ENCODE measurements at places on chromosomes 5 and 9.

DNA sequence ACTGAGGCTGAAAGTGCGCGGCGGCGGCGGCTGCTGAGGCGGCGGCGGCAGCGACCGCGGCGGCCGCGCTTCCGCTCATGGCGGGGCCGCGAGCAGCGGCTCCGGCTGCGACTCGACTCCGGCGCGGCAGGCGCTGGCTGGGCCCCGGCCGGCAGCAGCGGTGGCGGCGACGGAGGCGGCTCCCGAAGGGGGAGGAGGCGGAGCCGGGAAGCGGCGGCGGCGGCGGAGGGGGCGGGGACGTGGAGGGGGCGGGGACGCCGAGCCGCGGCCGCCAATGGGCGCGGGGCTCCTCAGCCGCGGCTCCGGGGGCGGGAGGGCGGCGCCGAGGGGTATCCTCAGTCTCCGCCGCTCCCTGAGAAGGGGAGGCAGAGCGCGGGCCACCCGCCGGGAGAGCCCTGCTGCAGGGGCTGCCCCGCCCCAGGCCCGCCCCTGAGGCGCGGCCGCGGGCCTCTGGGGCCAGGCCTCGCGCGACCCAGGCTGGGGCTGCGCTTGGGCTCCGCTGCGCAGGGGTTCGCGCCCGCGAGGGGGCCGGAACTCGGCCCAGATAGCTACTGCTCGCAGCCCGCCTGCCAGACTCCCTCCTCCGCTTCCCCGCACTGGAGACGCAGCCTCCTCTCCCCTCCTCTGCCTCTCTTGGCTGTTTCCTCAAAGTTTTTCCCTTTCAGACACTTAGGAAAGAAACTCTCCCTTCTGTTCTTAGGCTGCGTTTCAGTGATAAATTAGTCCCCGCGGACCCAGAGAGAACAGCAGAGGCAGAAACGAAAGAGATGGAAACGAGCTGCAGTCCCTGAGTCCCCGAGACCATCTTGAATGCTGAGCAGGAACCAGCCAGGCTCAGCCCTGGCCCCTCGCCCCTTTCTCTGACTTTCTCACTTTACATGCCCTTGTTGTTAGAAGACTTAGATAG is 85.0 kb upstream of the MELK start:
- peak; percentile 79 for DNase-seq

DNA sequence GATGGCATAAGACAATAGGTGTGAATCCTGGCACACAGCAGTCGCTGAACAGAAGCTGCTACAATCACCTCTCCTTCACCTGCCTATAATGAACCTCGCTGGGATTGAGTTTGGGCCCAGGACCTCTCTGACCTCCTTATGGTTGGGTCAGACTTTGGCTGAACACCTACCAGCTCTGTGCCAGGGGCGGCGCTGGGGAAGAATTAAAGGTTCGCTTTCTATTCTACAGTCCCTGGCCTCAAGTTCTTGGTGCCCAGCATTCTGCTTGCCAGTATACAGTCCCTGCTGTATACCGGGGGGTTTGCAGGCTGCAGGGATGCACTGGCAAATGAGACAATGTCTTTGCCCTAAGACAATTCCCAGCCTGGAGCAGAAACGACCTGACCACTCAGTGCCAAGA is 895 bp upstream of the STRBP start:
- no peak for DNase-seq

DNA sequence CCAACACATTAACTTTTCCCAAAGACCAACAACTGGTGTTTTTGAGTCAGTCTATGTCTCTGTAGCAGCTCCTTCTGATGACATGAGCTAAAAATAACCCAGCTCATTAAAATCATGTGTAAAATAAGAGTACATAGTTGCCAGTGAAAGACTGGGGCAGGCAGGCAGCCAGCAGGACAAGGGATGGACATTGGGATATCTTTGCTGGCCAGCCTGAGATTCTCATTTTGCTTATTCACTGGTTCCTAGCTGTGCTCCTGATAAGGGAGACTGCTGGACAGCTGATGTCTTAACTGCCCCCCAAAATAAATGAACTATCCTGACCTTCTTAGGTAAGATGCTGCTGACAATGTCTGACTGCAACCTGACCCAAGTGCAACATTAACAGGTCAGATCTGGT is 33.9 kb downstream of the EPB41L4B start:
- no peak for DNase-seq

- no peak for DNase-seq
Measured at GRCh38 chr5:15452781-15453180, 47.2 kb upstream of the FBXL7 start.

DNA sequence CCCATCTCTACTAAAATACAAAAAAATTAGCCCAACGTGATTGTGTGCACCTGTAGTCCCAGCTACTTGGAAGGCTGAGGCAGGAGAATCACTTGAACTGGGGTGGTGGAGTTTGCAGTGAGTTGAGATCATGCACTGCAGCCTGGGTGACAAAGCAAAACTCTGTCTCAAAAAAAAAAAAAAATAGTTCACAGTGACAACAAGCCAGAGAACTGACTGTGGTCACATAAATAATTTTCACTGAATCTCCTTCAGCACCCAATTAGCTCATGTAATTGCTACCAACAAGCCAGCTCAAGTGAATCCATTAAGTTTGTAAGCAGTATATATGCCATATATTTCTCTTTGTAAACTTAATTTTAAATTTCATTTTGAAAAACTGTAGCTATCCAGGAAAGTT is 14.5 kb upstream of the AFAP1L1 start:
- no peak for DNase-seq

- no peak for DNase-seq
Measured at GRCh38 chr9:133777871-133778270, 39.7 kb upstream of the SARDH start.

DNA sequence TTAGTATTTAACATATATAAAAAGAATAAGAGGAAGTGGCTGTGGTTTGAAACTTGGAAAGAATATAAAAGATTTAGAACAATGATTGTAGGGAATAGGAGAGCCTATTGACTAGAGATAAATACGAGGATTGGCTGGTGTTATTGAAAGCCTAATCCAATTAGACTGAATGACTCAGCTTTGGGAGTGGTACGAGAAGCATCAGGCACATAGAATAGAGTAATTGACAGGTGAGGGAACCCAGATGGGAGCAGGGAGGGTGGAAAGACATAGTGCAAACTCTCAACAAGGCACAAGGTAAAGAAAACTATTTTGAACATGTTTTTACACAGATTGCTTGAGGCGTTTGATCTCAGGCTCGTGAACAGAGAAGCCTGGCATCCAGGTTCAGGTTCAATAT is 338.9 kb upstream of the KLF9 start:
- DNase-seq = no peak

DNA sequence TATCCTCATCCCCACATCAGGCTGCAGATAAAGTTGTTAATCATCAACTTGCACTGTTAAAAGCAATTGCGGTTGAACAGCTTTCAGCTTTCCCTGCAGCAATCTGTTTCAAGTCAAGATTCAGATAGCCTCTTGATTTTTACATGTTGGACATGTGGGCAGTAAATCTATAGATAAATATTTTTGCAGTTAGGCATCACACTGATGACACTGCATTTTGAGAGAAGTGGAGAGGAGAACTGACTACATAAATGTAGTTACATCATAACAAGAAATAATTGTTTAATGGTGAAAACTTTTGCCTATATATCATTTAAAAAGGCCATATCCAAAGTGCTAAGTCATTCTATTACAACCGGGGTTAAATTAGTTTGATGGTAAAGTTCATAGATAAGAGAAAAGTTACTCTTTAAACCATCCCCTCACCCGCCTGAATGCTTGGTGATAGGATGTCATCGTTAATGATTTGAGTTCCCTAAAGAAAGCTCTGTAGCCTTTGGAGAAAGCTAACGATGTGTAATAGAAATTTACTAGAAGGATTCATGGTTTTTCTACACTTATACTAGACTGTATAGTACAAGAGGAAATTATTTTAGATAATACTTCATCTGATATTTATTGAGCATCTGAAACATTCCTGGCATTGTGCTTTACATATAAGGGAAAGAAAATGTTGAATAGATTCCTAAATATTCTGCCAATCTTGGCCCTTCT is 30.8 kb upstream of the ALDH1A1 start:
- no peak for DNase-seq

DNA sequence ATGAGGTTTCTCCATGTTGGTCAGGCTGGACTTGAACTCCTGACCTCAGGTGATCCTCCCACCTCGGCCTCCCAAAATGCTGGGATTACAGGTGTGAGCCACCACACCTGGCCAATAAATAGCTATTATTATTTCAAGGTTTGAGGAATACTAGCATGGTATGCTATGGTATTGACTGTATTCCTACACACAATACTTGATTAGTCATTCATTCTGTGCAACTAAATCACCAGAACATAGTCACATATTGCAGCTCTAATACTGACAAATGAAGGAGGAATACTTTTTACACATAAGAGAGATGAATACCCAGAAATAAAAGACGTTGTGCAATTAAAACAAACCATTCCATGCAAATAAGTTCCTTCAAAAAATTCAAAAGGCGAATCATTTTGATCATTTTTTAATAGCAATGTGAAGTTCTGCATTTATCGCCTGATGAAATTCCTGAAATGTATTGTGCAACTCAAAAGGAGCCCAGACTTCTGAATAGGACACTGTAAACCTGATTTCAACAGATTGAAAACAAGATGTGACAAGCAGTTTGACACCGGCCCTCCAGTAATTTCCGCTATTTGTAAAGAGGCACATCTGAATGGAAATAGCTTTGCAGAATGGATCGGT is 687.4 kb upstream of the SEMA6A start:
- DNase-seq = no peak

DNA sequence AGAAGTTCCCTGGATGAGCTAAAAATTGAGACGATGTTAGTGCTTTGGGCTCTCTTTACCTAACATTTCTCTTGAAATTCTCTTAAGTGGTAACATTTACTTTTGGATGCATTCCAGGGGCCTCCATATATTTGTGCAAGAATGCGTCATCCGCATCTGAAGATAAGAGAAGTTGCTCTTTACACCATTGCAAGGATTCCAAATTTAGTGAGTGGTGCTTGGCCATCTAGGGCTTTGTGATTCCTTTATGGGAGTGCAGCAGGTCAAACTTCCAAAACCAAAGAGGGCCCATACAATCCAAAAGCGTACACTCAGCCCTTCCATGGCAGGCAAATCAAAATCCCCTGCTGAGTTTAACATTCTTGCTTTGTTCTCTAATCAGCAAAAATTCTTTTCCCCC is 102.0 kb upstream of the DMAC1 start:
- DNase-seq = no peak

GRCh38 chr5:132456296-132456986 is 34.1 kb downstream of the IRF1 start:
- DNase-seq = no peak

DNA sequence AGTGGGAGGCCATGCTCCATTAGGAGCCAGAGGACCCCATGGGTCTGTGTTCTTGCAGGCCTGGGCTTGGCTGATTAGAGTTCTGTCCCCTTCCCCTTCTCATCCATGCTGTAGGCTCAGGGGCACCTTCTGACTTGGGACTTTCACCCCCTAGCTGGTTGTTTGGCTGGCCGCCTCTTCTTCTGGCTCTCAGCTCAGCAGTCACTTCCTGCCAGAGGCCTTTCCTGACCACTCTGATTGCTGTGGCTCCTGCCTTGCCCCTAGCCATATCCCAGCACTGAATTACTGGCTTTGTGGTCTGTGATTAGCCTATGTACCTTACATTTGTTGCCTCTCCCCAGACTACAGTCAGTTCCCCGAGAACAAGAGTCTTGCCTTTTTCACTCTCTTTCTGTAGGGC is 14.6 kb downstream of the ENTREP1 start:
- DNase-seq = no peak

GRCh38 chr5:148927307-148927946 is 101.0 kb downstream of the ADRB2 start:
- DNase-seq = no peak

GRCh38 chr9:20804489-20805250 is 120.6 kb downstream of the FOCAD start:
- DNase-seq = no peak

GRCh38 chr9:85283421-85283820 is 458.3 kb downstream of the AGTPBP1 start:
- DNase-seq = no peak

DNA sequence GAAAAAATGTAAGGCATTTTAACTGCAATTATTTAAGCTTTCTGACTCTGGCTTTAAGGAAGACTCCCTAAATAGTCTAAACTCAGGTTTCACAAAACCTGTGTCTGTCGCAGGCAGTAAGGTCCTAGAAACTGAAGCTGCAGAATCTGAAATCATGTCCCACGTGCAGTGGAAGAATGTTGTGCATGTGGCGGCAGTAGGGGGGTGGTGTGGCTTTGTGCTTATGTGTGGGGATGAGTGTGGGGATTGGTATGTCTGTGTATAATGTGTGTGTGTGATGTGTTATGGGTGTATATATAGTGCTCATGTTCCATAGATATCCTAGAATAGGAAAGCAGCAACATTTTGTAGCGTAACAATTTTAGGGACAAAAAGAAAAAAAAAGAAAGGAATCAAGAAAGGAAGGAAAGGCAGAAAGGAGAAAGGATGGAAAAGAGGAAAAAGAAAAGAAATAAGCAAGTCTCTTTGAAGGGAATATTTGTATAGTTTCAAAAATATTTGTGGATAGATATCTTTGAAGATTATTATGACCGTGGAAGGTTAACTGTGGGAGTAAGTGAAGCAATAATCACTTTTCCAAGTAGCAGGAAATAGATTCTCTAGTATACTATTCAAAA is 6.6 kb downstream of the ANKDD1B start:
- no peak for DNase-seq

- DNase-seq = no peak
Measured at GRCh38 chr5:176823869-176824412, 13.6 kb downstream of the UNC5A start.

GRCh38 chr9:136764301-136764891 is at the start of gene LCN15:
Gene LCN15, minus strand, starts transcription at chr9:136764518. Its CDS starts 30 bp downstream, at chr9:136764488.
- no peak for DNase-seq

DNA sequence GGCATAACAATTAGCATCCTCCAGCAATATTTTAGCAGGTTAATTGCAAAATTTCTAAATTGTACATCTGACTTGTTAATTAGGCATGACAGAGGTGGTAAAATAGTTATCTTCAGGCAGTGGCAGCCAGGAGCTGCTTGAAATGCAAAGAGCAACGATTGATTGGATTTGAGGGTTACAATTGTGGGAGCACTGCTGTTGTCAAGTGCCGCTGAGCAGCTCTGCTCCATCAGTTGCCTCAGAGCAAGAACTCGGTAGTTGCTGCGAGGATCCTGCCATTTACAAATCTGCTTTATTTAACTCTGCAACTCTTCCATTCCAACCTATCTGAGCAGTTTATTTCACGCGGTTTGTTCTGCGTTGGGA is 12.6 kb downstream of the PBX3 start:
- DNase-seq = no peak

DNA sequence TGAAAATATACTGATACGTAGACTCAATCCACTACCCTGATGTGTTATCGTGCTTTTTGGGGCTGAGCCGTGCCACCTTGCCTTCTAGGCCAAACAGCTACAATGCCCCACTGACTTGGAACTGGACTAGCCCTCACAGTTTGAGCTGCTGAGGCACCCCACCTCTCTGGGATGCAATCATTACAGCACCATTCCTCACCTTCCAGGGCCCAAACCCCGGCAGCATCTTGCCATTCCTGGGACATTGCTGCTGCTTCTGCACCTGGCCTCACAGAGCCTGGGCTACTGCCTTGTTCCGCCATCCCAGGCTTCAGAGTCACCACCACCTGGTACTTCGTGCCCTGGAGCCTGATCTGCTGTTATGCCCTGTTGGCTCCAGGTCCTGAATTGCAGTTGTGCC is 89.5 kb upstream of the SNCAIP start:
- no peak for DNase-seq

Data from activated CD4-positive, CD25-positive, alpha-beta regulatory T cell (primary cell).